ENCODE measurements at places on chromosomes 6 and 20.

DNA sequence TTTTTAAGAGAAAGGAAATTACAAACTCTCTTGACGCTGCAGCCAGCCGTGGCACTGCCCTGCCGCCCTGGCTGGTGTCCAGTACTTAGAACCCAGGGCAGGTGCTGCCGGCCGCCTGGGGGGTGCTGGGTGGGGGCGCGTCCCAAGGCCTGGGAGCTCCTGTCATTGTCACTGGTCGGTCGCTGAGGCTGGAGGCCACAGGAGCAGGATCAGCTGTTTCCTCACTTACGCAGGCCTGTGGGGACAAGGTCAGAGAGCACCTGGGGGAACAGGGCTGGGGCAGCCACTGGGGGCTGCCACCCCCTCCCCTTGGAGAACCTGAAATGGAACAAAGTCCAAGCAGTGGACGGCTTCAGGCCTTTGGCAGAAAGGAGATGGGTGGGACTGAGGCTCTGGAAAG lies 5.6 kb downstream of the BIRC7 start:
- no peak for DNase-seq

- no peak for DNase-seq
Measured at GRCh38 chr6:15739353-15739752, 76.5 kb upstream of the DTNBP1 start.

GRCh38 chr6:10375391-10375969 lies 39.4 kb downstream of the TFAP2A start:
- no peak for DNase-seq

DNA sequence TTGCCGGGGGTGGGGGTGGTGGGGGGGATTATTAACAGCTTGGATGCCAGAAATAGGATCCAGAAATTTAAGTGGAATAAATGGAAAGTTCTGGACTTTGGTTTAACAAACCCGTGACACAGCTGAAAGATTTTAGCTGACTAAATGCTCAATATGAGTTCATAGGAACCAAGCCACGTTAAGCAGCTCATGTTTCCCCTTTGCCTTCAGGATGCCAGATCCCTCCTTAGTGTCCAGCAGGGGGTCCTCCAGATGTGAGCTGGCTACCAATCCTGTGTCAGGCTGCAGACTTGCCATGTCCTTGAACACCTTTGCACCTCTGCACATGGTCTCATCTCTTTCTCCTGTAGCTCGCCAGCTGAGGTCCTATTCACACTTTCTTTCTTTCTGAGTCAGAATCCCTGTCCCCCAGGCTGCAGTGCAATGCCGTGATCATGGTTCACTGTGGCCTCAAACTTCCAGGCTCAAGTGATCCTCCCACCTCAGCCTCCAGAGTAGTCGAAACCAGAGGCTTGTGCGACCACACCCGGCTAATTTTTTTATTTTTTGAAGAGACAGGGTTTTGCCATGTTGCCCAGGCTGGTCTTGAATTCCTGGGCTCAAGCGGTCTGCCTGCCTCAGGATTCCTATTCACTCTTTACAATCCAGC lies 133.3 kb upstream of the ARMC2 start:
- no peak for DNase-seq

- no peak for DNase-seq
Measured at GRCh38 chr6:166538297-166539010, 48.0 kb downstream of the RAMACL start.

DNA sequence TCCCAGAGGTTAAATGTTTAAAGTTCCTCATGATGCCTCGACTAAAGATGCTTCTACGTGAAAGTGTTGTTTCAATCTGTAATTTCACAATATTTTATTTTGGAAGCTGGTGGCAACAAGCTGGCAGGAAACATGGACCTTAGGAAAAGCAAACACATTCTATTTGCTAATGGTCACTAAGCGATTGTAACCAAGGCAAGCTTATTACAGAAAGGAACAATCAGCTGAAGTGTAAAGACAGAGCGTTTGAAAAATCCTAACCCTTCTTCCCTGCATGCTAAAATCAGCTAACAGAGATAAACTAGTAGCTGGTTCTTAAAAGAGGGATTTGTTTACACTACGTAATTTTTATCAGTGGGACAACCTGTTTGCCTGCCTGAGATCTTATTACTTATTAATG lies 50.0 kb downstream of the IL20RA start:
- DNase-seq = no peak

- no peak for DNase-seq
Measured at GRCh38 chr20:10352934-10353824, 80.8 kb downstream of the MKKS start.

- DNase-seq = no peak
Measured at GRCh38 chr6:158978757-158979156, 21.2 kb downstream of the RSPH3 start.

GRCh38 chr6:141451511-141452353 lies 681.0 kb upstream of the GJE1 start:
- DNase-seq = no peak

DNA sequence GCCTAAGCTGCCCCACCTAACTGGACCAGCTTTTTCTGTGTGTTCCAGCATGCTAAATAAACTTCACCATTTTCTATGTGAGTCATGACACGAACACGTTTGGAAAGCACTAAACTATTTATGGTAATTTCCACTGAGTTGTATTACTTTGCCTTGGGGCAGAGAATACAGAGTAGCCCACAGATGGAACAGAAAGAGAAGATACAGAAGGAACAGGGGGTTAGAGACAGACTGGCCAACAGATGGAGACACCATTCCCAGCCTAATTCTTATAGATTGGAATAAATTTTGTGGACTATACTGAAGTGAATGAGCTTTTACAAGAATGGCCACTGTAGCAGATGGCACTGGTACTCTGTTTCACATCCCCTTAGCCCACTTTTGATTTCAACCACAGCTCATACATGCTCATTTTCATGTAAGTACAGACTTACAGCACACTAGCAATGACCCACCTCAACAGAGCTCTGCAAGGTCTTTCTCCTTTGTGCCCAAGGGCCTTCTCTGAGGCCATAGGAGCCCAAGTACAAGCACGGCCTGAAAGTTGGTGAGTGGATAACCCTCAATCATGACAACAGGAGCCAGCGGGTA lies 13.1 kb upstream of the NT5DC1 start:
- DNase-seq = no peak

DNA sequence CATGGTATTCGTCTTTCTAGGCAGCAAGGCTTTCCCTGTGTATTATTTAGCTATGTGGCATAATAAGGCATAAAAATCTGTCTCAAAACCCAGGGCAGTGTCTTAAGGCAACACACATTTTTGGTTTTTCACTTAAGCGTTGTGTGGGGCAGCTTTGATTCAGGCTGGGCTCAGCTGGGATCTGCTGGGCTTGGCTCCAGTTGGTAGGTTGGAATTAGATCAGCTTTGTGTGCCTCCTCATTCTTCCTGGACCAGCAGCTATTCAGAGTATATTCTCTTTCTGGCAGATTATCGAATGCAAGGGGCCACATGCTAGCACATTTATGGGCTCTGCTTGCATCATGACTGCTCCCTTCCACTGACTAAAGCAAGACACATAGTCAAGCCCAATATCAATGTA lies 487.9 kb downstream of the RFPL4B start:
- no peak for DNase-seq

DNA sequence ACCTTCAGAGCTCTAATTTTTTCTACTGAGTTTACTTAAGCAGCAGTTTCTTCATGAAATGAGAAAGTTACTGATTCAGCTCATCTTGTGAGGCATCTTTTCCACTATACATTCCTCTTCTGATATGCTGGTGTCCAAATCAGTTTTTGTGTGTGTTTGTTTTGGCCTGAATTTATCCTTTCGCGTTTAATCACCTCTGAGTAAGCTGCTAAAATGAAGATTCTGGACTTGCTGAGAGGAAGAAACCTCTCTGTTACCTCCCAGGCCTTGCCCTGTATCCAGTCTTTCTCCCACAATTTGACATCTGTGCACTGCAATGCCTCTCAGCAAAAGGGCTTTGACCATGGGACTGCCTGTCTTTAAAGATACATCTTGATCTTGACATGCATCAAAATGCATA lies 536.2 kb upstream of the NRSN1 start:
- DNase-seq = no peak

GRCh38 chr20:381581-382290 lies 1.2 kb downstream of the TRIB3 start:
- DNase-seq = peak; percentile 91

DNA sequence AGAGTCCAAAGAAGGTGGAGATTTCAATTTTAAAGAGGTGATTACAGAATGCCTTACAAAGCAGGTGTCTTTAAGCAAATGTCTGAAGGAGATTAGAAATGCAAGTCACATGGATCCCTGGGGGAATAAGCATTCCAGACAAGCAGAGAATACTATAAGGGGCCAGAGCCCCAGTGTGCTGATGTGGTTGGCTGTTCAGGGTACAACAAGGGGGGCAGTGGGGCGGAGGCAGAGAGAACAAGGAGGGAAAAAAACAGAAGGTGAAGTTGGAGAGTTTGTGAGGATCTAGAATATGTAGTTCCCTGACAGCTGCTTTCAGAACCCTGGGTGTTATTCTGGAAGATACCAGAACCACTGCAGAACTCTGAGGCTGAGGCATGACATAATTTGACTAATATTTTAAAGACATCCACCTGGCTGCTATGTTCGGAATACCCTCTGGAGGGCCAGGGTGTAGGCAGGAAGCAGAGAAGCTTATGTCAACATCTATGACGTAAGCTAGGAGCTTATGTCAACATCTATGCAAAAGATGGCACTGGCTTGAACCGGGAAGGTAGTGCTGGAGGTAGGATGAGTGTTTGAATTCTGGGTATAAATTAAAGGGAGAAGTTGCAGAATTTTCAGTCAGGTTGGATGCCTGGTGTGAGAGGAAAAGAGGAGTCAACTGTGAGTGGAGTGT lies 276.3 kb upstream of the AGPAT4 start:
- DNase-seq = no peak

DNA sequence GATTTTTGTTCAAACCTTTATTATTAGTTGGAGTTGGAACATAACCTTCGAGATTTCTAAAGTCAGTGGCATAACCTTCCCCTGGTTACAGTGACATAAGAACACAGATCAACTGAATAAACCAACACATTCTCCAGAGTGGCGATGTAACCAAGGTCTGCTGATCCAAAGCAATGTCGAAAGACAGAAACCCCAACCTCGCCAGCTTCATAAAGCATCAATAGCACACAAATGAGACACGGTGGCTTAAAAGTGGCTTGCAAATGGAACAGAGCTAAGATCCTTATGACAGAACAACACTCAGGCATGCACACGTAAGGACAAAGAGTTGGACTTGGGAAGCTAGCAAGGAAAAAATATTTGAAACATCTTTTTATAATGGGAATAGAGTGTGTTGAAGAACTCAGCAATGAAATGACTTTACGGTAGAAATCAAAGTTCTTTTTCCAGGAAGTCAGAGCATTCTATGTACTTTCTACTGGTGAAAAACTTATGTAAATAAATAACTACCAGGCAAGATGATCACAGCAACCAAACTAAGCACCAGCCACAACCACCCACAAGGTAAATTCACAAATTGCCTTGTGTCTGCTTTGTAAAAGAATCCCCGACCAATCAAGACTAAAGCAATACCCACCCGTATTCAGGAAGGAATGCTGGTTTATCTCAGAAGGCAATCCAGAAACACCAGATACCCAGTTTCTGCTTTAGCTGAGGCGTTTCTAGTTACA lies 61.0 kb upstream of the NHSL1 start:
- no peak for DNase-seq

DNA sequence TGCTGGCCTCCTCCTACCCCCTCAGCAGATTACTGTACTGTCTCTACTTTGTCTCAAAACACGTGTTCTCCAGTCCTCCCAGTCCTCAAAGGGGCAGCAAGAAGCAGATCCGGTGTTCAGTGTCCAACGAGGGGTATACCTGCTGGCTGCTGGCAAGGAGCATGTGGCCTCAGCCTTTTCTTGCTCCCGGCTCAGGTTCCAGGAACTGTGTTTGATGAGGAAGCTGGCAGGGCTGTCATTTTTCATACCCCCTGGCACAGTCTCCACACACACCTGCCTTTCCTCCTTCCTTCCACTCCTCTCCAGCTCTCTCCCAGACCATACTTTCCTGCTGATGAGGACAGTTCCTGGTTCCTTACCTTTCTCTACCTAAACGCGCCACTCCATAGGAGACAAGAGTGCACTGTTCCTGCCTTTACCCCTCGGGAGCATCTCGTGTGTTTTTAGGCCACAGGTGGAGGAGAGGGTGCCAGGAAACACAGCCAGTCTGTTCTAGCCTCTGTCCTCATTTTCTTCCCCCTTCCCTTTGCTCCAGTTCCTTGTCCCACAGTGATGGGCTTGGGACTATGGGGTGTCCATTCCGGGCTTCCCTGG lies 77.2 kb downstream of the SSR1 start:
- DNase-seq = no peak

- no peak for DNase-seq
Measured at GRCh38 chr20:41544472-41544871, 73.7 kb downstream of the CHD6 start.

GRCh38 chr20:25203871-25204320 lies 8.4 kb downstream of the ENTPD6 start:
- DNase-seq = peak; percentile 20

DNA sequence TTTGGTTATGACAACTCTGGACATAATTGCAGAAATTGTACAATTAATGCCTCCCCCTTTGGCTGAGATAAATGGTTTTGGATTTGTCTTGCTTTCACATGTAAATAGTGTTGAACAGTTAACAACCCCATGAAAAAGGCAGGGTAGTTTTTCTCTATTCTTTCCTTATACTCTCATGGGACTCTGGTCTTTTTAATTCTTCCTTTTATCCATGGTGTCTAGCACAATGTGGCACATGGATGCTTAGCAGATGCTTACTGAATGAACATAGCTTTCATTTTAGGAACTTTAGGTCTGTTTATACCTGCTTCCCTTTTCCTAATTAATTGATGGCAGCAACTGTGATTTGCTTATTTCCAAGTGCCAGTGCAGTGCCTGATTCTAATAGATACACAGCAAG lies 75.6 kb downstream of the NCOA3 start:
- DNase-seq = no peak
